ENCODE measurements at places on chromosomes 13 and 19.

- DNase-seq = no peak
Measured at GRCh38 chr13:31949486-31949885, 82.1 kb upstream of the FRY start.

DNA sequence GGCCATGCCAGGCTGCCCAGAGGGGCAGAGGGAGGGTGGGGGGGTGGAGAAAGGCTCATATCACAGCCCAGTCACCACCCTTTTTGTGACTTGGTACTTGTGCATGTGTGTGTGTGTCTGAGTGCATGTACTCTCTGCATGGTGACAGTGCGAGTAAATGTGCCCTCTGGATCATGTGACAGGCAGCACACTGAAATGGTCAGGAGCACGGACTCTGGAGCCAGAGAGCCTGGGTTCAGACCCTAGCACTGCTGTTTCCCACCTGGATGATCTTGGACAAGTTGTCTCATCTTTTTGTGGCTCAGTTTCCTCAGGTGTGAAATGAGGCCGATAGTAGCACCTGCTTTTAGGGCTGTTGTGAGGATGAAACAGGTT, 2.0 kb downstream of the CIC start:
- DNase-seq = no peak

DNA sequence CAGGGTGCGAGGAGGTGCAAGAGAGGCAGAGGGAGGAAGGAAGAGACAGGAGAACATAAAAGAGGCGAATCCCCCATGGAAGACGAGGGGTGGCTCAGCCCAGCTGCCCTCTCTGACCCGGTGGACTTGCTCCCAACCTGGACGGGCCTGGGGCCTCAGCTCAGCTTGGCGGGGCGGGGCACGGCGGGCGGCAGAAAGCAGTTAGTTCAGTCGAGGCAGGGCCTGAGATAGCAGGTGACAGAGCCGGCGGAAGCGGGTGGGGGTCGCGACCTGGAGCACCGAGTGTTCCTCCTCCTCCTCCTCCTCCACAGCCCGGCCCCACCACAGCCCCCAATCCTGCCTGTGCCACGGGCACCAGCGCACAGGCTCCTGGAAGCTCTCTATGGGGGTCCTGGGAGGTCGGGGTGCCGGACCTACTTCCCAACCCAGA, 7.0 kb upstream of the CACTIN start:
- no peak for DNase-seq

DNA sequence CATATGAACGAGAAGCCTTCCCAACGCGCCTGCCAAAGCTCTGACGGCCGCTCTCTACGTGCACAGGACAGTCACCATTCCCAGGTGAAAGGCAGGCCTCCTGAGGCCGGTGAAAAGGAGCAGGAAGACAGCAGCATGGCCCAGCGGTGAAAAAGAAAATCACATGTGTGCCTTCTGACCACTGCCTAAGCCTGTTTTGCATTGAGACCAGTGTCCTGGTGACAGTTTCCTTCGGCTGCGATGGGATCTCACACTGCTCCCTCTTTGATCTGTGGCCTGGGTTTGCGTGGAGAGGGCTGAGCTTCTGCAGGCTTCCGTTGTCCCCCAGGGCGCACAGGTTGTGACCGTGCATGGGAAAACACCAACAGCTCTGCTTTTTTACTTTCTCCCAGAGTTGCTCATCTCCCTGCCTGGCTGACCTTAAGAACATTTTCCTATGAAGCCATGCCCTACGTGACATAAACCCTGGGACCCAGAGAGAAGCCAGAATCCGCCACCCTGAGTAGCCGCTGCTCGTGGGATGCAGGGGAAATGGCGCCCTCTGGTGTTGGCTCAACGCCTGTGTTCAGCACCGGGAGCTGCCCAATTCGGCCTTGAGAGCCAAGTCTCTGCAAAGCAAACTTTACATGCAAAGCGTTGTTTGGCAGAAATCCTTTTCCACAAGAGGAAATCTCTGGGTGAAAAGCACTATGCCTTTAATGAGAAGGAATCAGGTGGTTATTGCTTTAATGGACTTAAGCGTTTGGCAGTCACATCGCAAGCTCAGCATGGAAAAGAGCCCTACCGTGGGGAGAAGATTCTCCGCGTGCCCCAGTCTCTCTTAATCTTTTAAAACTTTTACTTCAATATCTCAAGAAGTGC, 112.2 kb upstream of the GPR12 start:
- no peak for DNase-seq

DNA sequence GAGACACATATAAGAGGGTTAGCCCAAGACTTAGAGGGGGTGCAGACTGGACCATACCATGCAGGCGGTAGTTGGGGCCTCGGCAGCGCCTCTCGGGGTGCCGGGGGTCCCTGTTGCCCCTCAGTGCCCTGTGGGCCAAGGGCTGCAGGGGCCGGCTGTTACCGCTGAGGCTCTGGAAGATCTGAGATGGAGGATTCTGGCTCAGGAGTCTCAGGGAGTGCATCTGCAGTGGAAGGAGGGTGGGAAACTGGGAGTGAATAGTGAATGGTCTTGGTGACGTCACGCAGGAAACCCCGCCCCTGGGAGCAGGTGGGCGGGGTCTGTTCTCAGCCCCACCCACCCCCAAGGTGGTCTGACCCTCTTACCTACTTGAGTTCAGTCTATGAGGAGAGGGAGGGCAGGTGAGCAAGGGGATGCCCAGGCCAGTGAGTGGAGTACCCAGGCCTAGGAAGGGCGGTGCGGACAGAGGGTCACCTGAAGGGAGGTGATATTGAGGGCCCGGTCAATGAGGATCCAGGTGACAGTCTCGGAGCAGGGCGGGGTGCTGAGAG, 1.7 kb upstream of the DBP start:
- DNase-seq = no peak
